ENCODE measurements at places on chromosomes 3 and 15.

DNA sequence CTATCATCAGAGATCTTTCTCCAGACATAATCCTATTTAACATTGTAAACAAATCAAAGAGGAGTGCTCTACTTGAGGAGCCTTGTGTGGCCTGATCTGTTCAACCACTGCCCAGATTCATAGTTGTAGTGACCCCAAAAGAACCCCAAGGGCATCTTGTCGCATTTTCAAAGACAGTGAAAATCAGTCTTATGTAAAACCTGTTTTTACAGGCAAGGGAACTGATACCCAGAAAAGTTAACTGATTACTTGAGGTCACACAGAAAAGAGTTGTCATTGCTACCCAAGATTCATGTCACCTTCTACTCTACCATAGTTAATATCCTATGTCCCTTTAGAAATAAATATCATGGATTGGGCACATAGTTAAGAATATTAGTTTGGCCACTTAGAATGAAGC, 40.5 kb upstream of the ARPP21 start:
- DNase-seq: no peak

DNA sequence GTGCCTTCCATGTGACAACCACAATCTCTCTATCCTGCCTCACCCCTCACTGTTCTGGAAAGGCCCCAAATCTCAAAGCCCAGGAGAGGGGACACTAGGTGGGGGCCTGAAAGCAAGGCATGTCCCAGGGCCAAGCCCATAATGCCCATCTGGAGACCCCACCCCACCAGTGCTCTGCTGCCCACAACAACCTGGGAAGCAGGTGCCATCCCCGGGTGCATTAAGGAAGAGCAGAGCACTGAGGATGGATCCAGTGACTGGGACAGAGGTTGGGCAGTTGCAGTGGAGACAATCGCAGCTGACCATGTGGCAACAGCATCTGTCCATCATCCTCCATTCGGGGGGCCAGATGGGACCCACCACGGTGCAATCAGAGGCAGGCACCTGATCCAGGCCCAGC, 106.2 kb upstream of the PRR20G start:
- no peak for DNase-seq

GRCh38 chr3:108394563-108394962, 98.2 kb downstream of the HHLA2 start:
- no peak for DNase-seq

- no peak for DNase-seq
Observed at GRCh38 chr3:59444294-59444671, 394.5 kb upstream of the CFAP20DC start.

DNA sequence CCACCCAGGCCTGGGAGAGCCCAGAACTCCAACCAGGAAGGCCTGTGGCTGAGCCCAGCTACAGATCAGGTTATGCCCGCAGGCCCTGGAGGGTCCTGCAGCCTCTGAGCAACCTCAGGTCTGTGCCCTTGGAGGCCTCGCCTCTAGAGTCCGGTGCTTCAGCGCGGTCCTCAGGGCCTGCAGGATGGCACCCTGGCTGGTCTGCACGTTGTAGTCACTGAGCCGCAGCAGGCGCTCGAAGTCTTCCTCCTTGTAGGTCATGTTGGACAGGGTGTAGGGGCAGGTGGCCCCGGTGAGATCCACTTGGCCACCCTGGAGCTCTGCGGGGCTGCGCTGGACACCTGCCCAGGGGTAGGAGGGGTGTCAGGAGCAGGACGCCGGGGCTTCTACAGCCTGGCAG, 25.8 kb downstream of the PLA2G4D start:
- no peak for DNase-seq

DNA sequence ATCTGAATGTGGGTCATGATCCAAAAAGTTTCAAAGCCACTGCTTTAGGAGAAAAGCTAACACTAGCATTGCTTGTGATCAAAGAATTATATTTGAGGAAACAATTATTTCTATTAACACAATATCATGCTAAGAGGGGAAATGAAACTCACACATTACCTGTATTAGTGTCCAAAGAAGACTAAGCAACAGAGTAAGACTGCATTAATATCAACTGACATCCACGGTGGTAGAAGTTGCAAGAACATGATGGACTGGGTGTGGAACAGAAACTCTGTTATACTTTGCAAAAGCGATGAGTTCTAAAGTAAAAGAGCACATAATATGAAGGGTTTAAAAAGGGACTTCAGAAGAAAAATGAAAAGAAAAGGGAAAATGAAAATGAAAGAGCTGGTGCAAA, 648.3 kb upstream of the NECTIN3 start:
- DNase-seq: no peak

DNA sequence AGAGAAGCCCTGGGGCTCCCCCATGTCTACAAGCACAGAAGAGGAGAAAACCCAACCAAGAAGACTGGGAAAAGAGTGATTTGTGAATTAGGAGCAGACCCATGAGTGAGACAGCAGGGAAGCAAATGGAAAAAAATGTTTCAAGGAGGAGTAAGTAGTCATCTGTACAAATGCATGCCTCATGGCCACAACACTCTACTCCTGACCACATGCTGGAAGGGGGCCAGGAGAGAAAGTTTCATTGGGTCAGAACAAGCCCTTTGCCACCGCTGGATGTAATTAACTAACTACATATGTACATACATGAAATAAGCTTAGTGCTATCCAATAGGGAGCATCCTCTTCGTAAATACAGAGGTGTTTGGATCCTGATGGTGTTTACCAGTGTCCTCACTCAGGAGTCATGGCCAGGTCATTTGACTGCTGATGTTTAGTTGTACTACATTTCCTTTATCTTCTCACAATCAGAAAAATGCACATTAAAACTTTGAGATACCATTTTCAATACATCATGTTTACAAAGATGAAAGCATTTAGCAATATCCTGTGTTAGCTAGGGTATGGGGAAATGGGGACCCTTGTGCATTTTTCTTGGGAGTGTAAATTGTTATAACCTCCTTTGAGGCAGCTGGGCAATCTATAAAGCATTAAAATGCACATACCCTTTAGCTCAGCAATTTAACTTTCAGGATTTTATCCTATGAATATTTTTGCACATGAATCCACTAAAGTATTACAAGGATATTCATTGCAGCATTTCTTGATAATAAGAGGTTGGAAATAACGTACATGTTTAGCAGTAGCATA, 27.1 kb downstream of the CLRN1 start:
- no peak for DNase-seq

GRCh38 chr3:187016639-187017345, 86.5 kb downstream of the ST6GAL1 start:
- no peak for DNase-seq

DNA sequence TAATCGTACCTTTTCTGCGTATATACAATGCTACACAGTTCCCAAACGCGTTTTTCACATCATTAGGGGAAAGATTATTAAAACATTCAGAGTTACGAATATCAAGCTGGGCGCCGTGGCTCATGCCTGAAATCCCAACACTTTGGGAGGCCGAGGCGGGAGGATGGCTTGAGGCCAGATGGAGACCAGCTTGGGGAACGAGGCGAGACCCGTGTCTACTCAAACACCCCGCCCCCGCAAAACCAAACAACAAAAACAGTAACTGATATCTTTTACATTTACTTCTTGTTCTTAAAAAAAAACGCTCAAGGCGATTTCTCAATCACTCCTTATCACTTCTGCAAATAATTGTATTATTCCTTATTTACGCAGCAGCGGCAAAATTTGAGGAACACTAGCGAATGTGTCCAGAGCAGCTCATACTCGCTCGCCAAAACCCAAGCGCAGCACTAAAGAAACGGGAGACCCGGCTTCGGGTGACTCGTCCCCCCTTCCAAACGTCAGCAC, 1.2 kb downstream of the ZBTB11 start:
- DNase-seq: no peak

DNA sequence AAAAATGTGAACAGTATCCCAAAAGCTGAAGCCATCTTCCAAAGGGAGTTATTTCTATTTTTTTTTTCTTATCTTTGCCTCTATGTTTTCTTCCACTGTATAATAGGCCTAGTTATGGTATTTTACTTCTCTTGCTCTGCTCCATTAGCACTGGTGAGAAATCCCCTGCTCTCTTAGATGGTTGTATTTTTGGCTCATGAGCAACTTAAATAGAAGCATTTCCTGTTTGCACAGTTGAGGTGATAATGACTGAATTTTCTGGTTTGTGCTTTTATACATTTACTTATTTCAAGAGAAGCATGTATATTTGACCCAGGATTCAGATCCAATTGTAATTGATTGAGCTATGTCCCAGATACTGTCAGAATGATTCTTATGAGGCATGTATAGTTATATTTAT, 61.6 kb upstream of the CD200R1L start:
- no peak for DNase-seq

- DNase-seq: no peak
Observed at GRCh38 chr3:64813326-64813725, 125.5 kb upstream of the ADAMTS9 start.

All from HTR-8/SVneo (cell line).